Heart right ventricle (tissue), 16 donors: ENCODE measurements at places on chromosomes 6 and 20. TPM values are rescaled to one million over a fixed set of nuclear protein-coding genes. Genes with fewer than 3 reads are reported as not detected.

DNA sequence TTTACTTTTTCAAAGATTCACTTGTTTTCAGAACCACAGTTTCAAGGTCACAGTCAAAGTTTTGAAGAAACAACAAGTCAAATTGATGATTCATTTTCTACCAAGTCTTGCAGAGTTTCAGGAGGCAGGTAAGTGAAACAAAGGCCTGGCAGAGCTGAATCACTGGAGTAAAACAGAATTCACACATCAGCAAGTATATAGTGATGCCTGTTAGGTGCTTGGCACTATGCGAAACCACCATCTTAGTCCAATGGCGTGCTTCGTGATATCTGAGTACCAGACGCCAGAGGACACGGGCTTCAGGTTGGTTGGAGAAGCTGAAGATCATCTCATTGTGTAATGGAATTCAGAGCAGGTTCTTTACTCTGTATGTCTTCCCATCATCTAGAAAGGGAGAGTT is 75.9 kb downstream of the RTN4IP1 start:
- H3K36me3 ChIP-seq = no peaks in the 10 kb centered on the region
- no peaks in the 10 kb centered on the region for H3K27me3 ChIP-seq
- DNase-seq = no peak

- H3K36me3 ChIP-seq = no peaks in the 10 kb centered on the region
- H3K4me3 ChIP-seq = no peak overlapping the region
- no peaks in the 10 kb centered on the region for H3K27me3 ChIP-seq
- no peaks in the 10 kb centered on the region for H3K4me1 ChIP-seq
Observed at GRCh38 chr20:15860850-15861249, 712.4 kb downstream of the KIF16B start.

The RALGAPA2 gene
- polyA plus RNA-seq = 9.0 TPM

The DOK5 gene
- 2.3 TPM for polyA plus RNA-seq

The DEFB115 gene
- not detected for polyA plus RNA-seq

DNA sequence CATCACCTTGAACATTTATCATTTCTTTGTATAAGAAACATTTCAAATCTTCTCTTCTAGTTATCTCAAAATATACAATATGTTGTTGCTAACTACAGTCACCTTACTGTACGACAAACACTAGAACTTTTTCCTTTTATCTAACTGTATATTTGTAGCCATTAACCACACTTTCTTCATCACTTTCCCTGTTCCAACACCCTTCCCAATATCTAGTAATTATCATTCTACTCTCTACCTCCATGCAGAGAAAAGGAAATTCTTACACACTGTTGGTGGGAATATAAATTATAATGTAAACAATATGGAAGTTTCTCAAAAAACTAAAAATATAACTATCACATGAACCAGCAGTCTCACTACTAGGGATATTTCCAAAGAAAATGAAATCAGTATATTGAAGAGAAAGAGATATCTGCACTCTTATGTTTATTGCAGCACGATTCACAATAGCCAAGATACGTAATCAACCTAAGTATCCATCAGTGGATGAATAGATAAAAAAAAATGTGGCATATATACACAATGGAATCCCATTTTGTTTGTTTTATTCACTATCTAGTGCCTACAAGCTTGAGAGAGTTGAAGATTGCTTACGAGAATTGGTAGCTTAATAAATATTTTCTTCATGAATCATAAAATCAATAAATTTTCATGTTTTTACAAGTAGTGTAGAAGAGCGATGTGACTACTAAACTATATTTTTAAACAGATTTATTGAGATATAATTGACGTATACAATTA is 2.4 kb downstream of the RHAG start:
- H3K27ac ChIP-seq = no peak overlapping the region
- H3K4me1 ChIP-seq = no peaks in the 10 kb centered on the region
- DNase-seq = no peak
- H3K27me3 ChIP-seq = no peaks in the 10 kb centered on the region
- no peaks in the 10 kb centered on the region for H3K36me3 ChIP-seq

GRCh38 chr6:68139130-68139529 is 496.0 kb upstream of the ADGRB3 start:
- no peak overlapping the region for H3K4me3 ChIP-seq
- DNase-seq = no peak
- no peaks in the 10 kb centered on the region for H3K4me1 ChIP-seq
- H3K36me3 ChIP-seq = no peaks in the 10 kb centered on the region
- H3K27ac ChIP-seq = no peak overlapping the region

The HAO1 gene
- not detected for polyA plus RNA-seq

DNA sequence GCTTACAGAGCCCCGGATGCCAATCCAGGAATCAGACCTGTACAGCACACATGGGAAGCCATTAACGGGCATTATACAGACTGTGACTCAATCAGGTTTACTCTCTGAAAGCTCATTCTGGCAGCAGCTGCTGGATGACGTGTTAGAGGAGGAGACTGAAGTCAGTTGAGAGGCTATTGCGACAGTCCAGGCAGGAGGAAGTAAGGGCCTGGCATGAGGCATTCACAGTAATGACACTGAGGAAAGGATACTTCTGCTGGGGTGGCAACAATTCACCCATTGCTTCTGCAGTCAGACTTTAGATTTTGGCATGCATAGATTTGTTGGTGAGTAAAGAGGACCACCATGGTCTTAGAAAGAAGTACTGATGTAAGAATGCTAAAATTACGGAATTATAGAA is 151.0 kb upstream of the HEY2 start:
- H3K4me3 ChIP-seq = no peak overlapping the region
- H3K4me1 ChIP-seq = peaks cover 9% of the 10 kb centered on the region
- no peaks in the 10 kb centered on the region for H3K27me3 ChIP-seq
- H3K36me3 ChIP-seq = no peaks in the 10 kb centered on the region

GRCh38 chr20:50913690-50914375 is 17.4 kb downstream of the ADNP start:
- DNase-seq = no peak
- H3K36me3 ChIP-seq = peaks cover 10% of the 10 kb centered on the region
- no peak overlapping the region for H3K27ac ChIP-seq
- no peaks in the 10 kb centered on the region for H3K27me3 ChIP-seq
- no peak overlapping the region for H3K4me3 ChIP-seq

- no peak overlapping the region for H3K27ac ChIP-seq
- no peak overlapping the region for H3K4me3 ChIP-seq
- no peak for DNase-seq
- H3K27me3 ChIP-seq = no peaks in the 10 kb centered on the region
- no peaks in the 10 kb centered on the region for H3K4me1 ChIP-seq
Observed at GRCh38 chr6:49430866-49431265, 32.2 kb downstream of the MMUT start.

DNA sequence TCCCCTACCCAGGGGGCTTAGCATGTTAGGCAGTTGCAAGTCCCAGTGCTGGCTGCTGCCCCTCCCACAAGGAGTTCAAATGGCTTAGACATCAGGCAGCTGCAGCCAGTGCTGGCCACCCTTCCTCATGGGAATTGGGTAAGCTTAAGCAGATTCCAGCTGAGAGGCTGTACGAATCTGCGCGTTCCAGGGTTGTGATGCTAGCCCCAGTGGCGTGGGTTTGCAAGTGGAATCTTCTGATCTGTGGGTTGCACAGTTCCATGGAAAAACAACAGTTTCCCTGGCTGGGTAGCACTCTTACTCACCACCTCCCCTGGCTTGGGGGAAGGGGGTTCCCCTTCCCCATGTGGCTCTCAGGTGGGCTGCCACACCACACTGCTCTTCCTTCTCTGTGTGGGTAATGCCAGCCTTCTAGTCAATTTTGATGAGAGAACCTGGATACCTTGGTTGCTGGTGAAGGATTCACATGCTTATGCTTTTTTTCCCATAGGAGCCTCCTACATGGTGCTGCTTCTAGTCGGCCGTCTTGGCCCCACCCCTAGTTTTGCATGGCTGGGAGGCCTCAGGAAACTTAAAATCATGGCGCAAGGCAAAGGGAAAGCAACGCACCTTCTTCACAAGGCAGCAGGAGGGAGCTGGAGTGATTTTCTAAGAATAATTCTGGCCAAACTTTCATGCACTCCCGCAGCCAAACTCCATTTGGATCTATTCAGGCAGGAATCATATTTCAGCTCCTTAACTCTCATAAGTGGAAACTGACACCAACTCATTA is 13.0 kb downstream of the DYNLT2 start:
- H3K27ac ChIP-seq = no peak overlapping the region
- no peaks in the 10 kb centered on the region for H3K27me3 ChIP-seq
- H3K4me3 ChIP-seq = no peak overlapping the region
- no peaks in the 10 kb centered on the region for H3K36me3 ChIP-seq
- no peaks in the 10 kb centered on the region for H3K4me1 ChIP-seq

DNA sequence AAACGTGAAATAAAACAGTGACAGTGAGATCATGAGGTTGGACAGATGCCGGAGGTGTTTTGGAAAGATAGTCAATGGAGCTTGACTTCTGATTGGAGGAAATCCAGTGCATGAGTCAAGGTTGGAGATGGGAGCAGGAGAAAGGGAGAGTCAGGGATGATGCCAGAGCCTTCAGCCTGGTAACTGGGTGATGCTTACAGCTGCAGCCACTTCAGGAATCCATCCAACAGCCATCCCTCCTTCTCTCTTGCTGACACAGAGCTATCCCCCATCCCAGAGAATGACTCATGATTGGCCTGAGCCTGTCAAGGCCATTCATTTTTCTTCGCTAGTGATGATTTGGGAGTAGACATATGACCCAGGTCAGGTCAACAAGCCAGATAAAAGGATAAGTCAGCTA is 112.8 kb downstream of the SAMD5 start:
- no peaks in the 10 kb centered on the region for H3K36me3 ChIP-seq
- no peak for DNase-seq
- H3K27me3 ChIP-seq = no peaks in the 10 kb centered on the region
- H3K27ac ChIP-seq = no peak overlapping the region
- H3K4me1 ChIP-seq = no peaks in the 10 kb centered on the region

The KIF25 gene
- 0.38 TPM for polyA plus RNA-seq

- no peak overlapping the region for H3K4me3 ChIP-seq
- H3K36me3 ChIP-seq = no peaks in the 10 kb centered on the region
- peaks cover 57% of the 10 kb centered on the region for H3K27me3 ChIP-seq
- H3K27ac ChIP-seq = no peak overlapping the region
Observed at GRCh38 chr20:63086421-63087235, 79.9 kb upstream of the BHLHE23 start.

GRCh38 chr20:3759316-3759823 is 8.2 kb downstream of the ADISSP start:
- DNase-seq = no peak
- H3K4me1 ChIP-seq = no peaks in the 10 kb centered on the region
- H3K4me3 ChIP-seq = no peak overlapping the region
- H3K27me3 ChIP-seq = no peaks in the 10 kb centered on the region
- peak overlapping the region; percentile 53 for H3K27ac ChIP-seq

The LAMA5 gene
- 103 TPM for polyA plus RNA-seq

DNA sequence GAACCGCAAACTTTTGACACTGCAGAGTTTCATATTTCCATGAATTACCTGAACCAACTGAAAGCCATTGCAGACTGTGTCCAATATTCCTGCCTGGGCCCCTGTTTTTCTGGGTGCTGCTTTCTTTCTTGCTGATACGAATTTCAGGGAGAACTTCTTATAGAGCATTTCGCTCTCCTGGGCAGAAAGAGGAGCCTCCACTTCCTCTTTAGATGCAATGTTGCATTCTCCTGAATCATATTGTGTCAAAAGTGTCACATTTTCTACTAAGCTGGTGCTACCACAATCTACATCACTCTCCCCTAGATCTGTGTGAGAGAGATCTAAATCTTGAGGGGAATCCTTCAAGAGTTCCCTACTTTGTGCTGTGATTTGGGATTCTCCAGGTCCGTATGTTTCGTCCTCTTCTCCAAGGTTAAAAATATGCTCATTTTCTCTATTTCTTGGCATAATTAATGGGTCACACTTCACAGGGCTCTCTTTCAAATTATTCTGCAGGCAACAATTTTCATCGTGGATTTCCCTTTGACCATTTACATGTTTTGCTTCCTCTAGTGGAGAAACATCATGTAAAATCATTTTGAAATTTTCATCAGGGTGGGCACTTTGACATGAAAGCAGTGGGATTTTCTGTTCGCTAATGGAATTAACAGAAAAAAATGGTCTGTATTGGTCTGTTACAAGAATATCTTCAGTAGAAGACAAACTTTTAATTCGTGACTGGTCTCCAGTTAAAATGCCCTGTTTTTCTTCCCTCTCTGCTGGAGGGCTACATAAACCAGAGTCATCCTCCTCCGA is 102.3 kb downstream of the DST start:
- DNase-seq = no peak
- peak overlapping the region; percentile 92 for H3K27ac ChIP-seq
- peaks cover 13% of the 10 kb centered on the region for H3K36me3 ChIP-seq
- H3K27me3 ChIP-seq = no peaks in the 10 kb centered on the region
- H3K4me1 ChIP-seq = peaks cover 78% of the 10 kb centered on the region
- no peak overlapping the region for H3K4me3 ChIP-seq

The FOXF2 gene
- polyA plus RNA-seq = 0.15 TPM

DNA sequence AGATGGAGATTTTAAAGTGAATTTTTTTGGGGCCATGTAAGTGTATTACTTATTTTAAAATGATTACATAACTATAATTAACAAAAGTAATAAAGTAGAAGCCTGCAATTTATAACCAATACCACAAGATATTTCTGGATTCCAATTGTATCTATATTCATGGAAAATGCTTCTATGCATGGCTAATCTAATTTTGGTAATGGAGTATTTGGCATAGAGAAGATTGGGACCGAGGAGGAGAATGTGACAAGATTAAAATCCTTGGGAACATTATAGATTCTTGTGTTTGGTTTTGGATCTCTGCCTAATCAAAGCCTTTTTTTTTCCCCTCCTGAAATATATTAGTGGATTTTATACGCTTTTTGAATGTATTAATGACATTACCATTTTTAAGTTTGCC is 12.9 kb upstream of the TMX4 start:
- H3K27me3 ChIP-seq = no peaks in the 10 kb centered on the region
- H3K36me3 ChIP-seq = no peaks in the 10 kb centered on the region
- no peak for DNase-seq
- no peaks in the 10 kb centered on the region for H3K4me1 ChIP-seq

The GUCA1A gene
- polyA plus RNA-seq = not detected

- H3K4me1 ChIP-seq = peaks cover 24% of the 10 kb centered on the region
- DNase-seq = peak; percentile 80
- H3K27ac ChIP-seq = no peak overlapping the region
- H3K36me3 ChIP-seq = no peaks in the 10 kb centered on the region
Observed at GRCh38 chr20:17873410-17874270, 95.0 kb downstream of the SNX5 start.

DNA sequence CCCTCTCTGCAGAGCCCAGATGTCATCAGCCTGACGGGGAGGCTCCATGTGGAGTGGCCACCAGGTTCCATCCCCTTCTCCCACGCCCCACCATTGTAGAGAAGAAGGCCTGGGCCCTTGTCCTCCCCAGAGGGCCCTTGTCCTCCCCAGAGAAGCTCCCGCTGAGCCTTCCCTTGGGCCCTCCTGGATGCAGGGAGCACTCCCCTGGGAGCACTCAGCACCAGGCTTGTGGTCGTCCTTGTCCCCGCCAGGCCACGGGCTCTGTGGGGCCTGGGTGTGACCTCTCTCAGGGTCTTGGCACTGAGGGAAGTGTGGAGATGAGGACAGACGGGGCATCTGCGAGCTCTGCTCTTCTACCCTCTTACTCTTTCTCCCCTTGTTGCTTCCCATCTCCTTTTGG is 83.4 kb upstream of the NNAT start:
- H3K27ac ChIP-seq = no peak overlapping the region
- H3K36me3 ChIP-seq = no peaks in the 10 kb centered on the region
- no peak for DNase-seq
- peaks cover 7% of the 10 kb centered on the region for H3K27me3 ChIP-seq
- H3K4me3 ChIP-seq = no peak overlapping the region
